ENCODE measurements at places on chromosomes 11 and 22.

GRCh38 chr11:78312712-78313111, 104.9 kb downstream of the GAB2 start:
- no peak for DNase-seq

DNA sequence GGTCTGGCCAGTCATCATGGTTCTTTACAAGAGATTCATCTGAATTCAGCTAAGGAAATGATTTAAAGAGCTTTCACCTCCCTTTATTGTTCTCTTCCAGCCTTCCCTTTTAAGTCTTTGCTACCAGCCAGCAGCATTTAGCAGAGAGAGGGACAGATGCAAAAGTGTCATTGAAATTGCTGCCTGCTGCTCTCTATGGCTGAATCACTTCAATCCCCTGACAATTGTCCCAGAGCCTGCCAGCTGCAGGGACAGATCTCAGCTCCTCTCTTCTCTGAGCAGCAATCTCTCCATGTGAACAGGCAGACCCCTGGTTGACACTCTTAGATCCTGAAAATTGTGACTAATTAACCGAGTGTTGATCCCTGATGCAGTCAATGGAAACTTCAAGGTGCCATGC, 816.9 kb upstream of the CCDC90B start:
- no peak for DNase-seq

GRCh38 chr11:19380375-19380774, 139.6 kb upstream of the E2F8 start:
- DNase-seq, result no peak

DNA sequence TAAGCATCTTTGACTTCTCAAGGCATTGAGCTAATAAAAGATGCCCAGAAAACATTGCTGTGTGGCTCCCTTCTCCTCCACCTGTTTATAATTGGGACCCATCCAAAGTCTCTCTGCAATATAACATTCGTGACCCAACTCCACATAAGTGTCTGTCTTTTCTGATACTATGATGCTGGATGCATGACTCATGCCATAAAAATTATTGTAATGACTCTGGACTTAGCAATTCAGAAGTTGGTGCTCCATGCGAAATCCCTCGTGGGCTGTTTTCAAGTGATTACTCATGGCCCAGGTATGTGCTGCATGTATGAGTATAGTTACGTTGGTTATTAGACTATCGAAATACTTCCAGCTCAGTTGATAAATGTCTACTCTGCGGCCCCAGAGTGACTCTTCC, 11.7 kb downstream of the FJX1 start:
- no peak for DNase-seq
